Suppressor macrophage (primary cell): ENCODE measurements at places on chromosomes 3 and 15.
A peak's percentile ranks its signal among the peaks of the same experiment; 100 is the strongest.

DNA sequence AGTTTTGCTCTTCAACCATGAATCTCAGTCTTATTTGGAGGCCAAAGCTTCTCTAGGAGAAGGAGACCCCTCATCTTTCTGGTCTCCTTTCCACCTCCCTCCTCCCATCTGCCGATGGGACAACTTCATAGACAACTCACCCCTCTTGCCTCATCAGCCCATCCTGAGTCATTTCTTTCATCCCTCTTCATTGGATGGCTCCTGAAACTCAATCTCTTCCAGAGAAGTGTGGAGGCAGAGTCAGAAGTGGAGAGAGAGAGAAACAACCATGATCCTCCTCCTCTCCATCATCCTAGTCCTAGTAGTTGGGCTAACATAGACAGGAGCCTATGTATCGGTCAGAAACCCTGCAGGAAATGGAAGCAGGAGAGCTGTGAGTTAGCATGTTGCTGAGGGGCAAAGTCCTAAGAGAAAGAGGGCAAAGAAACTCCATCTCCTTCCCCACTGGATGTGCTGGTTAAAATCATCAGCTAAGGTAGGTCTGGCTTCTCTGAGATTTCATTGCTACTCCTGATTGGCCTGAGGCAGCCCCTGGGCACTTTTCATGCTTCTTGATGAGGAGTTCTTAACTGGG is 21.3 kb upstream of the HCN4 start:
- no peak for DNase-seq

GRCh38 chr3:111648991-111649579 is 53.9 kb upstream of the ZBED2 start:
- no peak for DNase-seq

GRCh38 chr3:149494022-149494758 is 19.7 kb downstream of the TM4SF4 start:
- peak; percentile 90 for DNase-seq

DNA sequence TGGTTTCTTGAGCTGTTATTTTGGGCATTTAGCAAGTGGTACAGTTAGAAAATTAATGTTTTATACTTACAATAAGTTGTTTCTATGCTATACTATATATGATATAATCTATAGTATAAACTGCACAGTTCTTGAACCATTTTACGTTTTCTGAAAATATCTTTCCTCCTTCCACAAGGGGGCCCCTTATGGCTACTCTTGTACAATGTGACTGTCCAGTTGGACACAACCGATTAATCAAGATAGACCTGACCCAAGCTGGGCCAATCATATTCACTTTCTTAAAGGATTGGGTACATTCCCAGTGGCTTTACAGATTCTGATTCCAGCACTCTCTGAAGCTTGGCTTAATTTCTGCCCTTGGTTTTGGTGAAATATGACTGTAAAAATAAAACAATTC is 953.4 kb downstream of the AGBL1 start:
- DNase-seq, result no peak

DNA sequence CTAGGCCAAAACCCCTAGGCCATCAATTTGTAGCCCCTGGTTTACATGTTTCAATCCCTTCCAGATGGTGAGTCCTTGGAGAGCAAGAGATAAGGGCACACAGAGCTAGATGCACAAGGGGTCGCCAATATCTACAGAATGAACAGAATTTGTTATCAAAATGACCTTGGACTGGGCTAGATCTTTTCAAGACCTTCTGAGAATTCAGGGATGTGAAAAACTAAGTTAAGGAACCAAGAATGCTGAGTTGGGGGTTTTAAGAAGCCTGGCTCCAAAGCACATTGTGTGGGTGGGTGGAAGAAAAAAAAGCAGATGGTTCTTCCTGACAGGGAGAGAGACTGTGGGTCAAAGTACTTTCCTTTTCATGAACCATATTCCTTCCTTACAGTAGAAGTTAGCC is 10.2 kb downstream of the CDCP1 start:
- DNase-seq, result peak; percentile 90

GRCh38 chr15:40680151-40680550 is 14.8 kb upstream of the RAD51 start:
- no peak for DNase-seq

GRCh38 chr3:18100121-18100520 is 325.0 kb downstream of the SATB1 start:
- DNase-seq, result no peak

GRCh38 chr15:66251790-66252684 is 1.5 kb downstream of the MEGF11 start:
- DNase-seq, result peak; percentile 46
